ENCODE measurements at places on chromosomes 5 and 9.

DNA sequence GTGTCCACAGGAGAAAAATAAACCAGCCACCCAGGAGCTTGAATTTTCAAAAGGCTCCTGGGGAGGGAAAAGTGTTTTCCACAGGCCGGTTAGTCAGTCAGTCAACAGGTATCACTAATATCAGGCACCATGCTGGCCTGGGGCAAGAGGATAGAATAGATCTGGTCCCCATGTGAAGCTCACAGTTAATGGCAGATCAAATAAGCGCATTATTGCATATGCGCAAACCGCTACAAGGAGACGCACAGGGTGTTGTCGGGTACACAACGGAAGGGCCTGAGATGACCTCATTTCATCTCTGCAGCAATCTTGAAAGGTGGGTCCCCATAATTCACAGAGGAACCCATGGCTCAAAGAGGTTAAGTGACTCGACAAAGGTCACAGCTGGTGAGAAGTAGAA lies 260.7 kb downstream of the CRB2 start:
- ATAC-seq: no peak

GRCh38 chr9:130755377-130756007 lies 61.9 kb downstream of the EXOSC2 start:
- ATAC-seq: no peak

GRCh38 chr9:121650217-121651007 lies 1.0 kb upstream of the DAB2IP start:
- ATAC-seq: no peak

- ATAC-seq: no peak
Measured at GRCh38 chr9:29796291-29796952, 2223.1 kb upstream of the C9orf72 start.

DNA sequence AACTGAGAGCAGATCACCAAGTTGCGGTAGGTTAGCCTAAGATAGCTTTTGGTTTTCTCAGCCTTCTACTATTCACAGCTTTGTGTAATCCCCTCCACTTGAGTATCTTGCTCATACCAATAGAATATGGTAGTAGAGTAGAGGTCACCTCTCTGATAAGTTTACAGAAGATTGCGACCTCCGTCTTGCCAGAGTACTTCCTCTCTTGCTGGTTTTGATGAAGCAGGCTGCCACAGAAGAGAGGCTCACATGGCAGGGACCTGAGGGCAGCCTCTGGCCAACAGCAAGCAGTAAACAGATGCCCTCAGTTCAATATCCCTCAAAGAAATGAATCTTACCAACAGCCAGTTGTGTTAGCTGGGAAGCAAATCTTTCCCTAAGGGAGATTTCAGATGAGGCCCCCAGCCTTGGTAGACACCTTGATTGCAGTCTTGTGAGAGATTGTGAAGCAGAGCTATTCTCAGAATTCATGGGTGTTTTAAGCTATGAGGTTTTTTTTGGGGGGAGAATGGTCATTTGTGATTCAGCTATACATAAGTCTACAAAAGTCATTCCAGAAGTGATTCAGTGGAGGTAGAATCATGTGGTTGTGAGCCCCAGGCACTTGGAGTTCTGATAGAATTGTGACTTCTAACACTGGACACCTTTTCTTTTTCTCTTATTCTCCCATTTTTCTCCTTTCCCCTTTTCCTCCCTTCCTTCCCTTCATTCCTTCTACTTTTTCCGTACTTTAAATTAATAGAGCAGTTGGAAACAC lies 22.7 kb upstream of the CDKN2B start:
- peak; percentile 61 for ATAC-seq

GRCh38 chr9:114935119-114935518 lies 4.7 kb upstream of the TNFSF8 start:
- ATAC-seq: no peak

DNA sequence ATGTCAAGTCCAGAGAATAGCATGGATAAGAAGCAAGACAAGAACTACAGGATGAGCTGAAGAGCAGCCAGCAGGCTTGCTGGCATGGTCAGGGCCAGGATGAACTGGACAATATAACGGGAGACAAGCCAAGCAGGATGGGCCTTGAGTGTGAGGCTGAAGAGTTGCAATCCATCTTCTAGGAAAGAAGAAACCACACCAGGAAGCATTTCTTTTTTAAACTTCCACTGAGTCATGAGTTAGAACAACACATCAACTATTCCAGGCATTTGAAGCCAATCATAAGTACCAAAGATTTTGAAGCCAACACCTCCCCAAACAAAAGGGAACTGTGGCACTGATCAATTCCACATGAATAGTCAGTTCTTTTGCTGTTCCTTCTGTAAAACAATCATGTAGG lies 27.3 kb downstream of the SLC31A2 start:
- no peak for ATAC-seq

GRCh38 chr5:37926732-37927131 lies 86.9 kb upstream of the GDNF start:
- ATAC-seq: no peak

GRCh38 chr5:121462441-121462840 lies 389.2 kb upstream of the FTMT start:
- no peak for ATAC-seq

DNA sequence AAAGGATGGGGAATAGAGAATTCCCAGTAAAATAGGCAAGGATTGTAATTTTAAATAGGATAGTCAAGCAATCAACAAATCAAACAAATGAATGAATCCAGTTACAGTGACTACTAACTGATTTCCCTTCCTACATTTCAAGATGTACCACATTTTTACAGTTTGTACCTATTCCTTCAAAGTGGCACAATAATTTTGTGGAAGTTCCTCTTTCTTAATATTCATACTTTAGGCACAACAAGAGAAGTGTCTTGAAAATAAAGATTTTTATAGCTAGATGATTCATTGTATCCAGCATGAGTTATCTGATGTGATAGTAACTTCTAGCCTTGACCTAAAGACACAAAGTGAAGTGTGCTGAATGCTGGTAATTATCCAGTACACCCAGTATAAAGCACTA lies 122.2 kb upstream of the ACOT12 start:
- no peak for ATAC-seq

DNA sequence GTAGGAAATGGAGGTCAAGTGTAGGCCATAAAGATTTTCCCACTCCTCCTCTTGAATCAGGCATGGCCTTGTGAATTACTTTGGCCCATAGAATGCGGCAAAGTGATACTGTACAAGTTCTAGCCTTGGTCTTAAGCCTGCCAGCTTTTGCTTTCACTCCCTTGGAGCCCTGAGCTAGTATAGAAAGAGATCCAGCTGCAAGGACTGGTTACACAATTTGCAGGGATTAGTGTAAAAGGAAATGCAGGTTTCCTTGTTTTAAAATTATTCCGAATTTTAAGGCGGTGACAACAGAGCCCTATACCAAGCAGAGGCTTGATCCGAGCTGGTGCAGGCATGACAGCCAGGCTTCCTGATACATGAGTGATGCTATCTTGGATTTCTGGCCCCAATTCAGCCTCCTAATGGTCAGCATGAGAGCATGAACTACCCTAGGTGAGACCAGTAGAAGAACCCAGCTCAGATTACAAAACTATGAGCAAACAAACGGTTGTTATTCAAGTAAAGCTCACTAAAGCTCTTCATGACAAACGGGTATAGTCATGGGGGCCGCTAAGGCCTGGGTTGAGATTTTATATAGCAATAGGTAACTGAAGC lies 257.9 kb downstream of the DOCK8 start:
- ATAC-seq: no peak

DNA sequence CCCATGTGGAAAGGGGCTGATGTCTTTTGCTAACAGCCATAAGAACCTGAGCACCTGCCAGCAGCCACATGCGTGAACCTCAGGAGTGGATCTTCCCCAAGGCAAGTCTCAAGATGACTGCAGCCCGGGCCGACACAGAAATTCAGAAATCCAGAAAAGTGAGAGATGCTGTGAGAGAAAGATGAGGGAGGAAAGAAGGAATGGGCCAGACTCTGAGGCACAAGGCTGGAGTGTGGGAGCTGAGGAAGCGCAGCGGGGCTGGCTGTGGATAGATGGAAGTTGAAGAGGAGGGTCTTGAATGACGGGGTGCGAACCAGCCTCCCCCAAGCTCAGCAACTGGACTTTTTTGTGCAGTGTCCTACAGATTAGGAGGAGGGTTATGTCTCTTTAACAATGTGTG lies 337.8 kb downstream of the GADD45G start:
- ATAC-seq: no peak

- no peak for ATAC-seq
Measured at GRCh38 chr5:66826696-66827095, 230.5 kb downstream of the MAST4 start.

DNA sequence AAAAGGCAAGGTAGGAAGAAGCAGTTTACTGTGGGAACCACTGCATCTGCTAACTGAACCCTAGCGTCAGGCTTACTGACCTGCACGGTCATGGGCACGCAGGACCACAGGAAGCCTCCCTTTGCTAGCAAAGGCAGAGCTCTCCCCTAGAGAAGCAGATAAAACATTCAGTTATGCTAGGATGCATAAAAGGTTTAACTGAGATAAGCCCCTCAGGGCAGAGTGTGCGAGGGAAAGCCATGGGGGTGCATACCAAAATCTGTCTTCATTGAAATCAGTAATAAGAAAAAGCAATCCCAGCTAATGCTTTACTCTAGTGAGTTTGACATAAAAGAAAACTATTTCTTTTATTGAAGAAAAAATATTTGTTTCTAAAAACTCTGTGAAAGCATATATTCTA lies 2403.7 kb upstream of the C9orf72 start:
- ATAC-seq: no peak

DNA sequence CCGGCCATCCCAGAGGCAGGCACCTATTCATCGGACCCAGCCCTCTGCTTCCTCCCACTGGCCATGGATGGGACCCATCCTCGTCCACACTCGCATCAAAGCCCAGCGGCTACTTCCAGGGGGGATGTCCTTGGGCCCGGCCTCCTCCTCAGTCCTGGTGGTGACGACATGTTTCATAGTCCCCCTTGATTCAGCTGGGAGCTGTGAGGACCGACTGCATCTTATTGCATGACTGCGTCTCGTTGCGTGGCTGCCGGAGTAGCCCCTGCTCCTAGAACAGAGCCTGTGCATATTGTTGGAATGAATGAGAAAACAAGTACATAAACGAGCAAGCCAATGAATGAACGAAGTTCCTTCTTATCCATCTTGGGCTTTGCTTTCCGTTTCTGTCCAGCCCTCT lies 12.8 kb downstream of the NCS1 start:
- no peak for ATAC-seq

DNA sequence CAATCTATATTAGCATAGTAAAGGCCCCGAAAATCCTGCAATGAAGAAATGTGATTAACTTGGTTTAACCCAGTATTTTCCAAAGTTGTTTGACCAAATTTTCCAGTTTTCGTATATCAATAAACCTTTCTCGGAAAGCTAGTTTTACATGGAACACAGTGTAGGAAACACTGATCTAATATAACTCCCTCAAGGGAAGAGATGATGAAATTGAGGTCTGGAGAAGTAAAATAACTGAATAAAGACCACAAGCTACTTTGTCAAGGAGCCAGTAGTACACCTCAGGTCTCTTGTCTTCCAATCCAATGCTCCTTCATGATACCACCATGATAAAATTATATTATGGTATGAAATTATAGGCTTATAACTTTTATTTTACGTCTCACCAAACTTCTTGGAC lies 118.1 kb upstream of the TARS1 start:
- no peak for ATAC-seq

- no peak for ATAC-seq
Measured at GRCh38 chr5:173234129-173234790, 746 bp downstream of the NKX2-5 start.

GRCh38 chr5:147788023-147788422 lies 5.5 kb upstream of the JAKMIP2 start:
- ATAC-seq: peak; percentile 31

GRCh38 chr5:169651526-169651925 lies 14.5 kb downstream of the DOCK2 start:
- ATAC-seq: no peak

GRCh38 chr5:58064801-58065200 lies 395.1 kb downstream of the PLK2 start:
- no peak for ATAC-seq

- ATAC-seq: no peak
Measured at GRCh38 chr9:79524266-79524665, 47.5 kb upstream of the TLE4 start.

GRCh38 chr5:80181618-80182211 lies 74.1 kb downstream of the SERINC5 start:
- peak; percentile 64 for ATAC-seq

GRCh38 chr5:20359377-20359776 lies 371.4 kb upstream of the CDH18 start:
- no peak for ATAC-seq

GRCh38 chr9:129697656-129698253 lies 32.3 kb downstream of the PRRX2 start:
- ATAC-seq: peak; percentile 46

DNA sequence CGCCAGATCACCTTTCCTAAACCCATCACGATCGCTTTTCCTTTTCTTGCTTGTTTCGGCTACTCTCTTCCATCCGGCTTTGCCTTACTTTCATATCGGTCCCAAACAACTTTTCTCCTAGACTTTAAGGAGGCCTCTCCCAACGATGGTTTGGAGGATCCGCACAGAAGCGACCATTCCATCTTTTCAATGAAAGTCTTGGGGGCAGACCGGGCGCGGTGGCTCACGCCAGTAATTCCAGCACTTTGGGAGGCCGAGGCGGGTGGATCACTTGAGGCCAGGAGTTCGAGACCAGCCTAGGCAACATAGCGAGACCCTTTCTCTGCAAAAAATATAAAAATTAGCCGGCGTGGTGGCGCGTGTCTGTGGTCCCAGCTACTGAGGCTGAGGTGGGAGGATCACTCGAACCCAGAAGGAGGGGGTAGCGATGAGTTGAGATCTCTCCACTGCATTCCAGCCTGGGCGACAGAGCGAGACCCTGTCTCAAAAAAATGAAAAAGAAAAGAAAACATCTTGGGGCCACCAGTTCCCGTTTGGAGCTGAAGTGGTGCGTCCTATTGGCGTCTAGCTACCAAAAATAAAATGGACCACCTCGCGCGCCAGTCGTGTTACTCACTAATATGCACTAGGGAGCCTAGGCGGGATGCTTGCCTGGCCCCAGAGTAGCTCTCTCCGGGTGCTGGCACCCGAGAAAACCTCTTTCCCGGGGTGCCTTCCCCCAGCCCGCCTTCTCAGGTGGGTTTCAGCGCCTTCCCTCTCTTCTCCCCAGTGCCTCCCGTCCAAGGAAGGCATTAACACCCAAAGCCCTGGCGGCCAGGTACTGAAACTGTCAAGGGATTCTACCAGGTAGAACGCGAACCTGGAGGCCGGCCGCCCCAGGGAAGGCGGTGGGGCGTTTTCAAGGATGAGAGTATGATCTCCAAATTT lies 800 bp upstream of the AP3B1 start:
- ATAC-seq: peak; percentile 20

GRCh38 chr9:34992376-34992951 lies 2.9 kb downstream of the DNAJB5 start:
- ATAC-seq: peak; percentile 28

DNA sequence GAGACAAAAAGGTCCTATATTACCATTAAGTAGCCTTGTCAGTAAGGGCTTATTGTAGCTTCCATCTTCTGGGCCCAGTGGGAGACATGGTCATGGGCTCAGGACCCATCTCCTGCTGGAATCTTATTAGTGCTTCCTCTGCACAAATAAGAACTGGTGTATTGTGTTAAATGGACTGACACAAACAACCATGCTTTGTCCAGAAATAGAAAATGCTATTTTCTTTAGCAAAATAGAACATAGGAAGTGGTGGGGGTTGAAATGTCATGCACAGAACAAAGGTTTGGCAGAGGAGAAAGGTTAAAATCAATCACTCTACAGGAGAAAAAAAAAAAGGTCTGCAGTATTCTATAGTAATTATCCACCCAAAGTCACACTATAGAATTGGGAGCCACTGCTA lies 252.2 kb downstream of the ELAVL2 start:
- ATAC-seq: no peak

All from activated T-helper 17 cell treated with anti-CD3 and anti-CD28 coated beads, Interleukin-2, amount 50 U/mL, for 72 hours (primary cell).